ENCODE measurements at places on chromosomes 13 and 19. TPM values are rescaled to one million over a fixed set of nuclear protein-coding genes. Genes with fewer than 3 reads are reported as not detected.

The RDH8 gene
- total RNA-seq: not detected

The LGALS14 gene
- total RNA-seq: not detected

The ZNF625 gene
- total RNA-seq: 6.8 TPM

The ZNF442 gene
- total RNA-seq: 2.3 TPM

The DHRS12 gene
- 5.9 TPM for total RNA-seq

The NLRP9 gene
- total RNA-seq: not detected

The ZNF473 gene
- total RNA-seq: 7.6 TPM

The CATSPERD gene
- total RNA-seq: not detected

The MBD3L2 gene
- total RNA-seq: not detected

The CFAP97D2 gene
- not detected for total RNA-seq

The ZNF665 gene
- 1.6 TPM for total RNA-seq

The JUNB gene
- 36.8 TPM for total RNA-seq

The SCAF1 gene
- total RNA-seq: 20.1 TPM

The LILRB1 gene
- not detected for total RNA-seq

The PNMA8A gene
- not detected for total RNA-seq

The RXFP2 gene
- total RNA-seq: not detected

The NALCN gene
- 0.32 TPM for total RNA-seq

The CLDND2 gene
- total RNA-seq: not detected

The GRK1 gene
- 0.44 TPM for total RNA-seq

The VAV1 gene
- total RNA-seq: not detected

The IZUMO4 gene
- 0.81 TPM for total RNA-seq

The KPNA3 gene
- 25.6 TPM for total RNA-seq

The ATCAY gene
- total RNA-seq: not detected

The SIGLEC11 gene
- total RNA-seq: not detected

The SH2D3A gene
- total RNA-seq: 0.32 TPM

The PROZ gene
- not detected for total RNA-seq

The GTF2F2 gene
- total RNA-seq: 14.2 TPM

The C19orf85 gene
- not detected for total RNA-seq

The HRC gene
- not detected for total RNA-seq

The KCNJ14 gene
- under 0.01 TPM for total RNA-seq

The C19orf44 gene
- total RNA-seq: 2.8 TPM

The TEX101 gene
- not detected for total RNA-seq

The ZNF784 gene
- 3.9 TPM for total RNA-seq

The RFPL4A gene
- 2.3 TPM for total RNA-seq

The MEGF8 gene
- 20.2 TPM for total RNA-seq

The SYNE4 gene
- not detected for total RNA-seq

The ZNF558 gene
- 3.2 TPM for total RNA-seq

The SLAIN1 gene
- 1.1 TPM for total RNA-seq

The ZNF71 gene
- 25.5 TPM for total RNA-seq

The TIMM50 gene
- total RNA-seq: 49.1 TPM

The CPB2 gene
- total RNA-seq: not detected

The CBLC gene
- total RNA-seq: 0.06 TPM

The XPO4 gene
- total RNA-seq: 28.1 TPM

The CEACAM19 gene
- 3.7 TPM for total RNA-seq

The GRIK5 gene
- total RNA-seq: not detected

The KLF16 gene
- 5.8 TPM for total RNA-seq

The KLK15 gene
- total RNA-seq: not detected

The ALOX5AP gene
- total RNA-seq: not detected

The SELENOV gene
- not detected for total RNA-seq

The KL gene
- 0.25 TPM for total RNA-seq

The XAB2 gene
- total RNA-seq: 19.9 TPM

The ZNF562 gene
- total RNA-seq: 30.5 TPM

The C1QTNF9 gene
- 0.06 TPM for total RNA-seq

The CABP5 gene
- total RNA-seq: not detected

The APOC4 gene
- total RNA-seq: not detected

Measured in bladder microvascular endothelial cell (primary cell).